Activated T-helper 1 cell treated with anti-CD3 and anti-CD28 coated beads, Interleukin-2, amount 50 U/mL, for 16 hours (primary cell): ENCODE measurements at places on chromosomes 4 and X.

DNA sequence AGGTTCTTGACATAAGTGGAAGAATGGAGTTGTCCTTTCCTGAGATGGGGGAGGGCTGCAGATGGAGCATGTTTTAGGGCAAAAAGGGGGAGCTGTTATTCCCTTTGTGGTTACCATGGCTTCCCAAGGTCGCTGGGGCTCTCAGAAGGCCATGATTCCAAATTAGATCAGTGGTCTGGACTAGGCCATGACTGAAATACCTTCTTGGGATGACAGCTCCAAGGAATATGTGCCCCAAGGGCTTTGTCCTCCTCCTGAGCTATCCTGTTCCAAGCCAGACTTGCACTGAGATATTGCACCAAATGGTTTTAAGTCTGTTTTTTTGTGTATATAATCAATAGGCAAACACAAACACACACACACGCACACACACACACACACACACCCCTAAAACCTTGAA, 3.0 kb upstream of the RBPJ start:
- DNase-seq: no peak

DNA sequence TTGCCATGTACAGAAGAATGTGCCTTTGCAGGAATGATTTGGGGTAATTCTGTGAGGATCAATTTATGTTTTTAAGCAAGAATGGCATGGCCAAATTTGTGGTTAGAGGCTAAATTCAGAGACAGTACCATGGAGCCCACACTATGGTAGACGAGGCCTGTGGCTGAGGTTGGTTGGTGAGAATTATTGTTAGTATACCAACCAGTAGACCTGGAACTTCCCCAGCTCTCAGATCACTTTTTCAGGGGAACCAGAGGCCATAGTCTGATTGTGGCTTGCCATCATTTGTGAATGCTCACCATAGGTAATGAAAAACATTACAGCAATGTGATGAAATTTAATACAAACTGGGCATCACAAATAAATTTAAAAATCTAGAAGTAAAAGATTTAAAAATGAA, 56.3 kb downstream of the SHISA3 start:
- no peak for DNase-seq

- DNase-seq: no peak
Measured at GRCh38 chr4:151204925-151205524, 71.9 kb upstream of the PRSS48 start.

DNA sequence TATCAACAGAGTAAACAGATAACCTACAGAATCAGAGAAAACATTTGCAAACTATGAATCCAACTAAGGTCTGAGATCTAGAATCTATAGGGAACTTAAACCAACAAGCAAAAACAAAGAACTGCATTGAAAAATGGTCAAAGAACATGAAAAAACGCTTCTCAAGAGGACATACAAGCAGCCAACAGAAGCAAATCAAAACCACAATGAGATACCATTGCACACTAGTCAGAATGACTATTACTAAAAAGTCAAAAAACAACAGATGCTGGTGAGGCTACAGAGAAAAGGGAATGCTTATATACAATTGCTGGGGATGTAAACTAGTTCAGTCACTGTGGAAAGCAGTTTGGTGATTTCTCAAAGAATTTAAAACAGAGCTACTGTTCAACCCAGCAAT, 255.7 kb downstream of the TMEM47 start:
- no peak for DNase-seq

DNA sequence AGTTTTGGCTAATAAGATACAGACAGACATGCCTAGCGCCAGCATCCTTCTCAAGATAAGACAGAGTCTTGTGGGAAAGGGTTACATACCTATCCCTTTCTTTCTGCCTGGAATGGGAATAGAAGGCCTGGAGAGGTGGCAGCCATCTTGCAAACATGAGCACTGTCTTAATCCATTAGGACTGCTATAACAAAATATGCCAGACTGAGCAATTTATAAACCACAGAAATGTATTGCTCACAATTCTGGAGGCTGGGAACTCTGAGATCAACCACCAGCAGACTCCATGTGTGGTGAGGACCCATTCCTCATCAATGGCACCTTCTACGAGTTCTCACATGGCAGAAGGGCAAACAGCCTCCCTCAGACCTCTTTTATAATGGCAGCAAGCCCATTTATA, 26.5 kb upstream of the NEIL3 start:
- DNase-seq: no peak

DNA sequence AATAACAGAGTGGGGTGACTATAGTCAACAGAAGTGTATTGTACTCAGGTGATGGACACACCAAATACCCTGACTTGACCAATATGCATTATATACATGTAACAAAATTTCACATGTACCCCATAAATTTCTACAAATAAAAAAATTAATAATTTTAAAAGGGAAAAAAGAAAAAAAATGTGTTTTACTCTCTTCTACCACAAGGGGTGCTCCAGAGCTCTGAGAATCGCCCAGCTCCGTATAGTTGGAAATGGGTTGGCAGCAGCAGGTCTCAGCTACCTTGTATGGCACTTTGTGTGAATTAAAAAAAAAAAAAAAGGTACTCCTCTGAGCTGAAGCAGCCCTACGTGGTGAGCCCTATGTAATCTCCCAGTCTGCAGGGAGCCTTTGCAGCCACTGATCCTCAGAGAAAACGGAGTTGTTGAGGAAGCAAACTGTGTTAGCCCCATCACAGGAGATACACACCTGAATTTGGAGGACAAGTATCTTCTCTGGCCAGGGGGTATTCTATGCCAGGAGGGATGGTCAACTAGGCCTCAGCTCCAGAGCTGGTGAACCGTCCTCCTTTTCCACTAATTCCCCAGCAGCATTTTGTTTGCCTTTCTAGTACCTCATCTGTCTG, 17.2 kb upstream of the POLA1 start:
- no peak for DNase-seq

DNA sequence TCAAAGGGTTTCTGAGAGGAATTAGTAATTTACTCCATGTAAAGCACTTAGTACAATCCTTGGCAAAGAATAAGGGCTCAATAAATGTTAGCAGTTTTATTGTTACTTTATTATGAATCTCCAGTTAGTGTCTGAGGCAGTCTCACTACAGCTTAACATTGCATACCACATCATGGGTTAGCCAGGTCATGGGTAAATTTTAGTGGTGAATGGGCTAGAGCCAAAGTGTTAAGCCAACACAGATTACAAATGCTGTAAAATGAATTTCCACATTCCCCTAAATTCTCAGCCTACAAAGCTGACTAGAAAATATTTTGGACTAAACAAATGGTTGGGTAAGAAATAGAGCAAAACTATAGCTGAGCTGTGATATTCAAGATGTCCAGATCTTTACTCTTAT, 72.4 kb downstream of the NRK start:
- no peak for DNase-seq

GRCh38 chr4:66568001-66568400, 897.7 kb upstream of the EPHA5 start:
- DNase-seq: no peak

DNA sequence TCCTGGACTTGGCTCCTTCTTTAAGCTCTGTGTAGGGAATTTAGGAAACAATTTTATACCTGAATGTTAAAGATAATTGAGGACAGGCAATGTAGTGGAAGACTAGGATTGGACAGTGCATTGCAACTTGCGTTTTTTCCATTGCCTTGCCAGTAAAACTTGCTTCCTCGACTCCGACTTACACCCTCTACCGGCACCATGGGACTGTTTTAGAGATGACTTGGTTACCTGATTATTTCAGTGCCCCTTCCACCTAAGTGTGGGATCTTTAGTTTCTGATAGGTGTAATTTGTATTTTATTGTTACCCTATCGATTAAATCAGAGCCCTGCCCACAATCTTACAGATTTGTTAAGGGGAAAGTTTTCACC, 1.2 kb downstream of the PRPS1 start:
- DNase-seq: no peak

GRCh38 chrX:154383359-154384283, 4.5 kb downstream of the EMD start:
- no peak for DNase-seq

DNA sequence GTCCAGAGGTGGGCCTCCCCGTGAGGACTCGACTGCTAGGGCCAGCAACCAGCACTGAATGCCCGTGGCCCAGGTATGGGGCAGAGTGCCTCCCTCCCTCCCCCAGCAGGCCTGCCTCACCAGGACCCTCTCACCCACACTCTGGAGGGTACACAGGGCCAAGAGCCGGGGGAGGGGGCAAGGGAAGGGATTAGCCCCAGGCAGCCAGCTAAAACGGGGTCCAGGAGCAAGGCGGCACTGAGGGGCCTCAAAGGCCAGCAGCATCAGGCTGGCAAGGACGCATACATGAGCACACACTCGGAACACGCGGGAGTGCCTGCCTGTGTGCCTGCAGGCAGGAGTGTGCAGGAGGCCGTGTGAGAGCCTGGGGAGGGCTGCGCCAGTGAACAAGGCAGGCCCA, 18.3 kb upstream of the DUSP9 start:
- DNase-seq: no peak

- no peak for DNase-seq
Measured at GRCh38 chr4:19381068-19381467, 870.6 kb upstream of the SLIT2 start.

- no peak for DNase-seq
Measured at GRCh38 chrX:56788717-56789122, 59.7 kb downstream of the NBDY start.
